ENCODE measurements at places on chromosomes 6 and 20.
A peak's percentile ranks its signal among the peaks of the same experiment; 100 is the strongest.

DNA sequence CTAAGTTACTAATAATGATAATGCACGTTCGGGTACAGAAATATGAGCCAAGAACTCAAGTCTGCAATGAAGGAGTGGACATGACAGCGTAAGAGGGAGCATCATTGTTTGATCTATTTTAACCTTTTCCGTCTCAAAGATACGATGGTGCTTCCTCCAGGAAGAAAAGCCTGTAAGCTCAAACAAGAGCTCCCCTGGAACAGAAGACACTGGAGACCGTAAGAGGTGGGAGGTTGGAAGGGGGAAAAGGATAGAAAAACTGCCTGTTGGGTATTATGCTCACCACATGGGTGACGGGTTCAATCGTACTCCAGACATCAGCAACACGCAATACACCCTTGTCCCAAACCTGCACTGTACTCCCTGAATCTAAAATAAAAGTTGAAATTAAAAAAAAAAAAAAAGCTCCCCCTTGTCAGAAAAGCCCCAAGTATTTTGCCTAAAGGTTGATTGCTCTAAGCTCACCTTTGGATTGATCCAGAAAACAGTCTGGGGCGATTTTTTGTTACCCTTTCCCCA lies 180.5 kb downstream of the TRIM27 start:
- no peak for DNase-seq

GRCh38 chr6:2876210-2877056 lies 26.7 kb downstream of the SERPINB9 start:
- DNase-seq = peak; percentile 72

DNA sequence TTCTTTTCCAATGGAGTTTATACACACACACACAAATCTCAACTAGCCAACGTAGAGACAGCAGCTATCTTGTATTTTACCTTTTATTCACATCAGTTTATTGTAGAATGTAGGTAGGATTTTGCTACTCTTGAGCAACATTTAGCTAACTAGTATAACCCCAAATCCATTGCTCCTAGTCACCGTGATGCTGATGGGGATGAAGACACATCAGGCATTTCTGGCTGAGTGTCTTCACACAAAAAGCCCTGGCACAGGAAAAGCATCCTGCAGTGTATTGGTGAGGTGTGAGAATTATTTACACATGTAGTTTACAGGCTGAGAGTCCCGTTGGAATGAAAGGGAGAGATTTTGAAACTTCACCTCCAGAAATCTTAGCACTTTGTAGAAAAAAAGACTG lies 65.9 kb upstream of the FBXL4 start:
- peak; percentile 44 for DNase-seq

- DNase-seq = no peak
These were observed 36.9 kb upstream of the CCDC167 start for GRCh38 chr6:37536491-37537190.

- DNase-seq = no peak
These were observed 220.3 kb downstream of the PREX1 start for GRCh38 chr20:48607544-48607865.

DNA sequence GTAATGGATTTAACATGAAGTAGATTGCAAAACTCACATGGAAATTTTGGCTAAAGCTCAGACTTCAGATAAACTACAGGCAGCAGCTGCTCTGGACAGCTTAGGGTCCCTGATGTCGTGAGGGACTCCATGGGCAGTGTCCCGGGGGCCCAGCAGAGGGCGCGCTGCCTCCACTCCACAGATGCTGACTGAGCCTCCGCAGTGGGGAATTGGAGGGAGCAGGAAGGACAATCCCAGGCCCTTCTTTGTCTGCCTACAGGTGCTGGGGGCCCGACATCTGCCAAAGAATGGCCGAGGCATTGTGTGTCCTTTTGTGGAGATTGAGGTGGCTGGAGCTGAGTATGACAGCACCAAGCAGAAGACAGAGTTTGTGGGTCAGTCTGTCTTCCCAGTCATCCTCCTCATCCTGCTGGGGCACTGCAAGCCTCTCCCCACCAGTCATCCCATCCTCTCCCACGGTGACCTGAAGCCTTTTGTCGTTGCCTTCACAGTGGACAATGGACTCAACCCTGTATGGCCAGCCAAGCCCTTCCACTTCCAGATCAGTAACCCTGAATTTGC lies 35.9 kb downstream of the PLCG1 start:
- peak; percentile 61 for DNase-seq

- DNase-seq = no peak
These were observed 51.7 kb downstream of the UQCC1 start for GRCh38 chr20:35360033-35360432.

DNA sequence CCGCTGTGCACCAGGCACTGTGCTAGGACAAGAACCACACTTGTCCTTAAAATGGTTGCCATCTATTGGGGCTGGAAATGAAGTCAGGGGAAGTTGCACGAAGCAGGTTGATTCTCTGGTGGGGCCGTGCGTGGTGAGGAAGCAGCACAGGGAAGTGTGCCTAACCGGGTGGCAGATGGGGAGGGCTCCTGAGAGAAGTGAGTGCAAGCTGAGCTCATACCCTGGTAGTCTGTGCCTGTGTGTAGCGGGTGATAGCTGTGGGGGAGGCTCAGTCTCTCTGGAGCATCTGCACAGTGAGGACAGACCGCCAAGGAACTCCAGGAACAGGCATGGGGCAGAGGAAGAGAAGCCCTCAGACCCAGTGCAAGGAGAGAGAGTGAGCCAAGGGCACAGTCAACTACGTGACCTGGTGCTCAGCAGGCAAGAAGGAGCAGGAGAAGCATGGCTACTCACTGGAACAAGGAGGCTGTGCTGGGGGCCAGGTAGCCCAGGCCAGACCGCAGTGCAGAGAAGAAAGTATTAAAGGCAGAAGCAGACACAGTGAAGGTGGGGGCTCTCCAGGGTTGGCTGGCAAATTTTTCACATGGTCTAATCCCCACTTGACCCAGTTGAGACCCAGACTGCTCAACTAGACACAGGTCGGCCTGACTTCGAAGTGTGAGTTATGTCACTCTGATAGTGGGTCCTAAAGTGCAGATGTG lies 155.0 kb downstream of the CDH26 start:
- DNase-seq = no peak

DNA sequence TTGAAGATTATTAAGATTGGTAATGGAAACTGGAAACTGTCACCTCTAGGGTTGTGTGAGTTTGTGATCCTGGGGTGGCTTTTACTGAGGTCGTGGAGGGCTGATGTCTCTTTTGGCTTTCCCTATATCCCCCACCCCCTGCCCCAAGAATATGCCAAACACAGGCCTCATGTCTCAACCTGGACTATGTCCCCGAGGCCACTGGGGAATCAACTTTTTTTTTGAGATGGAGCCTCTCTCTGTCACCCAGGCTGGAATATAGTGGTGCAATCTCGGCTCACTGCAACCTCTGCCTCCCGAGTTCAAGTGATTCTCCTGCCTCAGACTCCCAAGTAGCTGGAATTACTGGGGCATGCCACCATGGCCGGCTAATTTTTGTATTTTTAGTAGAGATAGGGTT lies 83.3 kb upstream of the RALGAPA2 start:
- DNase-seq = no peak

DNA sequence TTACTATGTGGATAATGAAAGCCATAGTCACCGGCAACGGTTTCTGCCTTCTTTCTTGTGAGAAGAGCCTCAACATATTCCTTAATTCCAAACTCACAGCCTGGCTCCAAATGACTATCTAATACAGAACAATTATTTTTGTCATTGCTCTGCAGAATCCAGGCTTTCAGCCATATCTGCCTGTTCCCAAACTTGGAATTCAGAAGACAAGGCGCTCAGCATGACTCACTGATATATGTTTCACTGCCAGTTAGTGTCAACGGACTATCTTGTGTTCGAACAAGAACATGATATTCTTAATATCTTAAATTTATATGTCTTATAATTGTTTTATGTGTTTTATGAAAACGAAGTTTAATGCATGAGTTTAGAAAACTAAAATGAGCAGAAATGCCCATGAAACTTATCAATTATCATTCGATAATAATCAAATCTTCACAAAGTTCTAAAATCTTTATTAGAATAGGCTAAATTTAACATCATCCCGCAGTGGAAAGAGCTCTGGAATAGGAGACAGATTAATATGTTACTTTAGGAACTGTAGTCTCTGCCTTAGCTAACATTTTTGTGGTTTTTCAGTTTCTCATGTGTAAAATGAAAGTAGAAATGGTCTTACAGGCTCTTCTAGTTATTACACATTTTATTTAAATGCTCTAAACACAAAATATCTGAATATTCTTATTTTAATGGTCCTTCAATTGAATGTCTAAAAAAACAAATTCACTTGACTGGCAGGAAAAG lies 669.3 kb upstream of the GJE1 start:
- DNase-seq = peak; percentile 63

- DNase-seq = no peak
These were observed 109.5 kb upstream of the NFATC2 start for GRCh38 chr20:51651921-51652549.

- peak; percentile 61 for DNase-seq
These were observed 7.3 kb upstream of the TGM2 start for GRCh38 chr20:38172408-38172807.

DNA sequence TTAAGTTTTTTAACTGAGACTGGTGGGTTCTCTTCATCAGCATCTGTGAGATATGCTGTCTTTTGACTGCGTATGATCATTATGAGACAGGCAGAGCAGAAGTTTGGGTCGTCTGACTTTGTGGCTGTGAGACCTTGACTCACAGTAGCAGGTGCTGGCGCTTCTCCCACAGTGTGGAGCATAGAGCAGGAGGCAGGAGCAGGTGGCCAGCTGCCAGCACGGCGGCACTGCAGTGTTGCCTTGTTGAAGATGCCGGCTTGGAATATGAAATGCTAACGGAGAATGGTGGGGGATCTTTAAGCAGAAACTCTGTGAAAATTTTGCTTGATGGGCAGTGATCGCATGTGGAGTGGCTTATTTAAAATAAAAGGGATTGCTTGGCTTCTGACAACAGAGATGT lies 105.0 kb downstream of the TIAM2 start:
- DNase-seq = peak; percentile 42

DNA sequence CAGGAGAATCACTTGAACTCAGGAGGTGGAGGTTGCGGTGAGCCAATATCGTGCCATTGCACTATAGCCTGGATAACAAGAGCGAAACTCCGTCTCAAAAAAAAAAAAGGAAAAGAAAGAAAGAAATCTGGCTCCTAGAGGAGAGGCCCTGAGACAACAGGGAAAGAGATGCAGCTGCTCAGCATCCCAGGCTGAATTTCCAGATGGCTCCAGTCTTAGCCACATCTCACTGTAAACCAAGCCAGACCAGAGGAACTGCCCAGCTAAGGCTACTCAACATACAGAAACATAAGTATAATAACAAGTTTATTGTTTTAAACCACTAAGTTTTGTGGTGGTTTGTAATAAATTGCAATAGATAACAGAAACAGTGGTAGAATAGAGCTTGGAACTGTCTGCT lies 38.5 kb upstream of the TASP1 start:
- DNase-seq = no peak

DNA sequence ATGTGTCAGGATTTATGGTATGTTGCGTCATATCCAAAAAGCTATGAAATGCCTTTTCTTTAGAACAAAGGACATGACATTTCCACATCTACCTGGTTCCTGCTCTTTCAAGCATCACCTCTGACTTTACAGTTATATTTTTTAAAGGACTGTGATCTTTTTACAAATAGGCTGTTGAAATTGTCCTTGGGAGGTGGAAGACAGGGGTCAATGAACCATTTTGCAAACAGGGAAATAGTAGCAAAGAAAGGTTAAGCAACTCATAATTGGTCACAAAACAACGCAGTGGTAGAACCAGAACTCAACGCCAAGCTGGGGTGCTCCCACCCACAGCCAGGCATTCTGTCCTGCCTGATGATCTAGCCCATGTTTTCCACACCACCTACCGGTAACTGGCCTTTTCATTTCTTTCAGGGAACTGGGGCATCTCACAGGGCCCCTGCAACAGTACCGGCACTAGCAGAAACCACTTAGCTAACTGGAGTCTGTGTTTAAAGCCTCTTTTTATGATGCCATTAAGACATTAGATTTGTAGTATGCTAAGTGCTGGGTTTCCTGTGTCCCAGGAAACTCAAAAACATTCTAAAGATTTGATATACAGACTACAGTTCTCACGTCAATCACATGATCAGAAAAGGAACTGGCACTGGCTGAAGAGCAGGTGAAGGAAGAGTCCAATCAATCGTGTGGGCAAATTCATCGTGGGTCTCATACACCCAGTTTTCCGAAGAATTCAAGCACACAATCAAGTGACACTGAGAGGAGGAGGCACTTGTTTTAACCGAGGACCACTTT lies 13.9 kb downstream of the ZNF217 start:
- DNase-seq = peak; percentile 78

- no peak for DNase-seq
These were observed 35.8 kb downstream of the HLA-DMB start for GRCh38 chr6:32905078-32905477.

GRCh38 chr6:162156146-162156545 lies 571.4 kb downstream of the PRKN start:
- DNase-seq = peak; percentile 81

GRCh38 chr6:118367314-118367713 lies 180.8 kb upstream of the PLN start:
- DNase-seq = no peak

- DNase-seq = no peak
These were observed 8.3 kb upstream of the KIF25 start for GRCh38 chr6:167988945-167989841.

- no peak for DNase-seq
These were observed 872 bp upstream of the RBM39 start for GRCh38 chr20:35742741-35743523.

GRCh38 chr6:170128346-170128745 lies 162.5 kb downstream of the DLL1 start:
- no peak for DNase-seq

GRCh38 chr6:9307786-9308185 lies 872.4 kb upstream of the SLC35B3 start:
- no peak for DNase-seq

DNA sequence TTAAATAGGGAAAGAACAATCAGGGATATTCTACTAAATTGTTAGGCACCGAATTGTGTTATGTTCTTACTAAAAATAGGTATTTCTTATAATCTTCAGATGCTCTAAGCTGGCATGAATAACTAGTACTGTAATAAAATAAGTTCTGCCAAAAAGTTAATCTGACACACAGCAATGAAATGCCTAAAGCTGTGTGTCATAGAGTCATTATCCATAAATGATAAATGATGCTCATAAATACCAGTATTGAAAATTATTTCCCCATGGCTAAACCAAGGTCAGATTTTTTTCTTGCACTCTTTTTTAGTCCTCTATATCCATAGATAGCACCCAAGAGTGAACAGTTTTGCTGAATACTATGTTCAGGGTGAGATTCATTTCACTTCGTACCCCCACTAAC lies 11.7 kb upstream of the PRIM2 start:
- DNase-seq = peak; percentile 77

DNA sequence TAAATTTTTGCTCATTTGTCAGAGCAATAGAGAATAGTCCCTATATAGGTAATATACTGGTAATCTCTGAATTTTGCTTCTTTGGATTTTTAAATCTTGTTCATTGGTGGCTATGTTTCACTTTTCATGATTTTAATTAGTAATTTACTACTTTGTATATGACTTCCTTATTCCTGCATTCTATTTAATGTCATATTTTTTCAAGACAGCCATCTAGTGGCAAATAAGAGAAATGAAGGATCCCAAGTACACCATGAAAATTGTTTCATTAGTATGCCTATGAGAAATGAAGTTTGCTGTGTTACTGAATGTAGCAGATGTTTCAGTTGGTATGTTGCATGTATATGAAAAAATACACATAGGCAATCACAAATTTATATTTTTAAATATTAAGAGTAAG lies 82.4 kb downstream of the ZNF292 start:
- DNase-seq = peak; percentile 27

GRCh38 chr6:149389509-149390297 lies 10.4 kb upstream of the SUMO4 start:
- peak; percentile 42 for DNase-seq

GRCh38 chr6:104431096-104431495 lies 428.6 kb downstream of the HACE1 start:
- no peak for DNase-seq
